ENCODE measurements at places on chromosomes 6 and 20.

GRCh38 chr6:106359959-106360409 is 533 bp upstream of the CRYBG1 start:
- DNase-seq, result no peak

- DNase-seq, result no peak
Measured at GRCh38 chr6:109606359-109606758, 84.6 kb downstream of the AK9 start.

DNA sequence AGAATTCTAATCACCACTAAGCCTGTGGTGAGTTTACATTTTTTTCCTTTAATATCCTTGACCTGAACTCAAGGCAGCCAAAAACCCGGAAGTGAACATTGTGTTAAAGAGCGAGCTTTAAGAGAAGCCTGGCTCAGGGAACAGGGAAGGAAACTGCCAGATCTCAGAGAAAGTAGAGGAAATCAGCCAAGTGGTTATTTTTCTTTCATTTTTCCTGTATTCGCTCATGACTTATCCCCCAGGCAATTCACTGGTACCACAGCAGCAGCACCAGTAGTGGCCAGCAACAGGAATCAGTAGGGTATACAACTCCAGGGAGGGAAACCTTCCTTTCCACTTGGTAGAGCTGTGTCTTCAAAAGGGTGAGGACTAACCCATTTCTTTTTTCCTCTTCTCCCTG is 89.6 kb upstream of the HMGCLL1 start:
- DNase-seq, result peak; percentile 60

DNA sequence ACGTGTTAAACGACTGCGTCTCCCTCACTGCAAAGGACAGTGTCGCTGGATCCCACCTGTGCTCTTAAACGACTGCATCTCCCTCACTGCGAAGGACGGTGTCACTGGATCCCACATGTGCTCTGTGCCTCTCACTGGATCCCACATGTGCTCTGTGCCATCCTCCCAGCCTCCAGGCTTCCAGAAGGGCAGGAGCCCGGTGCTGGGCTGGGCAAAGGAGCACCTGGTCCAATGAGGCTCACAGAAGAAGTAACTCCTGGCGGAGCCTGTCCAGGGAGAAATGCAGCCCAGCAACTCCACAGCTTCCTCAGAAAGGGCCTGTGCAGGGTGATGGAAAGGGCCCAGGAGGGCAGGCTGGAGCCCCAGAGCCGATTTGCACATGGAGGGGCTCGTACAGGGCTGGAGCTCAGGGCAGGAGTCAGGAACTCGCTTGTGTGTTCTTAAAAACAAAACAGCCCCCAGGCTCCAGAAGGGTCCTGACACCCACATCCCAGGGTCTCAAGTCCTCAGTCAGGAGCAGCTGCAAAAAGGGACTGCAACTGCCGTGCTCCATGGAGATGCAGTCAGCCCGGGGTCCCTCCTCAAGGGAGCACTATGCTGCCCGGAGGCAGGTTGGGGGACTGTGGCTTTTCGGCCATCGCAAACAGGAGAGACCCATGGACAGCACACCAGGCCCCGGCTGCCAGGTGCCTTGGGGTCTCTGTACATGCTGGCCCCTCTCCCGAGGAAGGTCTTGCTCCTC is 52.7 kb downstream of the DLL1 start:
- DNase-seq, result no peak

GRCh38 chr20:47576516-47577033 is 74.9 kb downstream of the NCOA3 start:
- DNase-seq, result peak; percentile 91

DNA sequence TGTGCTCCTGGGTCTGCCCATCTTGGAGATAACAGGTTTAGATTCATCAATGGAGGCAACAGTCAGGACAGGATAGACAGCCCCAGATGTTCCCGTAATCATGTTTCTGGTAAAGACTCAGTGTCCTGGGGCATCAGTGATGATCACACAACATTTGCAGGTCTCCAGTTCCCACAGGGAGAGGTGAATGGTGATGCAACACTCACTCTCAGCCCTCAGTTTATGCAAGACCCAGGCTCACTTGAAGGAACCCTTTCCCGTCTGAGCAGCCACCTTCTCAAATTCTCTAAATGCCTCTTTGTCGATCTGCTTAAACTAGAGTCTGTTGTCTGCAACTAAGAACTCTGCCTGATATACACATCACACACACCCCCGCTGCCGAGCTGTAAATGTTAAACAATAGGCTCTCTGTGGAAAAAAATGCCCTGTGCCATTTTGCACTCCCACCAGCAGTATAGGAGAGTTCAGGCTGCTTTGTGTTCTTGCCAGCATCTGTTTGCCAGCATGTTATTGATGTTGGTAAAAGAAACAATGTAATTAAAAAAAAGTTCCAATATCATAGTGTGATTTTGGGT is 30.1 kb upstream of the SCP2D1 start:
- DNase-seq, result no peak

DNA sequence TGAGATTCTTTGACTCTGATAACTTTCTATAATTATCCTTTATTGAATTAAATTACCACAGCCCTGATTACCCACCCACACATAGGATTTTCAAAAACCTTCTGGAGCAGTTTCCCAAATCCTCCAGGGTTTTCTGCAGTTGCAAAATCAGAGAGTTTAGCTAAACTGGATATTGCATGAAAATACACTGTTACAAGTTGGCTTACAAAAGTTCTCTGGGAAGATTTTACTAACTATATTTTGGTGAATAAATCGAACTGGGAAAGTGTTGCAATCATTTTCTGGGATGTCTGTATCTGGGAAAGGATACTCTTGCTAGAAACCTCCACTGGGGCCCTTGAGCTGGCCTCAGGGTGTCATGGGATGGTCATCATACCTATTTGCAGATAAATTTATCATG is 97.6 kb upstream of the STMND1 start:
- no peak for DNase-seq

GRCh38 chr6:22334778-22335177 is 37.9 kb upstream of the PRL start:
- no peak for DNase-seq

GRCh38 chr6:168452685-168453377 is 11.8 kb downstream of the SMOC2 start:
- no peak for DNase-seq

DNA sequence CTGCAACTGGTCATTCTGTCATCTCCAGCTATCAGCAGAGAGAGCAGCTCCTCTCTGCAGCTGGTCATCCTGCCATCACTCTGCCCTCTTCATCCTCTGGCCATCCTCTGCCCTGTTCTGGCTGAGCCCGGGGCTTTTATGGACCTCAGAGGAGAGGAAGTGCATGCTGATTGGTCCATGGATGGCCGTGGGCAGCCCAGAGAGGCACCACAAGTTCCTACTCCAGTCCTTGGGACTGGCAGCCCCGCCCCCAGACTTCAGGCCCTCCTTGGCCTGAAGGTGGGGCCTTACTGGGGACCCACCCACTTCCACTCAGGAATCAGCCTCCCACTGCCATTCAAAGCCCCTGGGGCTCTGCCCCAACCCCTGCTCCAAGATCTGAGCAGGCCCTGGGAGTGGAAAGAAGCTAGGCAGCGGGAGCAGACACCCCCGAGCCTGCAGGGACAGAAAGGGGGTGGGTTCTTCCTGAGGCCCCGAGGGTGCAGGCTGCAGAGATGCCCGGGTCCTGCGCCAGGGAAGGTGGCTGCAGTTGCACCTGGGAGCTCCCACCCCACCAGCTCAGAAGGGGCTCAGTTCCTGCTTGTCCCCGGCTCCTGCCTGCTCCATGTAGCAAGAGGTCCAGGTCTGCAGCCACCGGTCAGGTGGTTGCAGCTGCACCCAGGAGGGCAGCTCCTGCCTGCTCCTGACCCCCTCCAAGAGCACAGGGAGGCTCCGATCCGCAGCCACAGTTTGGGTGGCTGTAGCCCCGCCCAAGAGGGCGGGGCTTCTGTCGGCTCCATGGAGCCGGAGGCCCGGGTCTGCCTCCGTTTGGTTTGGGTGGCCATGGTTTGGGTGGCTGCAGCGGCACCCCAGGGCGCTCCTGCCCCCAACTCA is 34.1 kb upstream of the HMGA1 start:
- DNase-seq, result no peak

- no peak for DNase-seq
Measured at GRCh38 chr6:25065666-25066065, 129.9 kb upstream of the RIPOR2 start.

- no peak for DNase-seq
Measured at GRCh38 chr20:33176101-33176500, 8.1 kb downstream of the BPIFA2 start.

DNA sequence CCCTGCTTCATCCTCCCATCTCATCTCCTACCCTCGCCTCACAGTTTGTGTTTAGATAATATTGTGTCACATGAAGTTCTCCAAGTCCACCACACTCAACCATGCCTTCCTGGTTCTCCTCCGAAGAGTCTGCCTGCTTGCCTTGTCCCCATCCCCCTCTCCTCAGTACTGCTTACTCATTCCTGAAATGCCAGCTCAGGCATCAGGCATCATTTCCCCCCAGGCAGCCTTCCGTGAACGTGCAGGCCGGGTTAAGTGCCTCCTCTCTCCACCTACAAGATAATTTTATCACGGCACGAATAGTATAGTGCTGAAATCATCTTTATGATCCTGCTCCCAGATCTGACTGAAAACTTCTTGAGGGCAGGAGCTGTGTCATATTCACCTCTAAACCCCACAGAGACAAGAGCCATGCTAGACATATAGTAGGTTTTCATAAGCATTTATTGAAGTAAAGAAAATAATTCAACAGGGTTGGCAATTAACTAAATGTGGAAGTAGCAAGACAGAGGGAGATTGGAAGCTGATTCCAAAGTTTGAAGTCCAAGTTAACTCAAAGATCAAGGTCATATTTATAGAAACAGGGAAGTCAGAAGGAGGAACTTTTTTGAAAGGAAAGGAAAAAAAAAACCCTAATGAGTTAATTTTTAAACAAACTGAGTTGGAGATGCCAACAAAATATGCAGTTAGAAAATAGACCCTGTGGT is 48.7 kb upstream of the BMP2 start:
- peak; percentile 18 for DNase-seq

- no peak for DNase-seq
Measured at GRCh38 chr6:41572613-41573012, 26.4 kb downstream of the FOXP4 start.

GRCh38 chr20:39880890-39881289 is 808.1 kb downstream of the MAFB start:
- no peak for DNase-seq

GRCh38 chr20:19466206-19466928 is 253.9 kb downstream of the SLC24A3 start:
- DNase-seq, result no peak

DNA sequence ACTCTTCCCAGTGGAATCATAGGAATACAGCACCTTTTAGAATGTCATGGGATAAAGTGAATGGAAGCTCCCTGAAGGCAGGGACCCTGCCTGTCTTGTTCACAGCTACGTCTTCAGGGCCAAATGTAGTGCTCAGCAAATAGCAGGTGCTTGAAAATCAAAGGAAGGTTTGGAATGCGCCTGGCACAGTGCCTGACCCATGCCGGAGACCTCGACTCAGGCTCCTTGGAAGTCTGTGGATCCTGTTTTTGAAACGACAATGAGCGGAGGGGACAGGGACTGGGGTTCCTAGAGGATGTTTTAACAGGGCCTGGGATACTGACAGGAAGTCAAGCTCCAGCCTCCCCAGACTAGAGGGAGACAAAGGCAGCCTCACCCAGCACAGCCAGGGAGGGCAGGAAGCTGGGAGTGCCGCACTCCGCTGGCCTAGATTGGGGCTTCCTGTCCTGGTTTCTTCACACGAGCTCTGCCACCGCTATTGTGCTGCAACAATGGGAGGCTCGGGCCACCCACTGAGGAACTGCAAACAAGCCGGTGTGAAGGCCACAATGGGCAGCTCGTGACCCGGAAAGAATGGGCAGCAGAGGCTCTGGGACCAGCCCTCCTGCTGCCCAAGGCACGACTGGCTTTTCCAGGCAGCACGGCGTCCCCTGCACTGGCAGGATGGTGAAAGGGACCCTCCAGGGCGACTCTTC is 76.7 kb downstream of the PREX1 start:
- DNase-seq, result peak; percentile 7

DNA sequence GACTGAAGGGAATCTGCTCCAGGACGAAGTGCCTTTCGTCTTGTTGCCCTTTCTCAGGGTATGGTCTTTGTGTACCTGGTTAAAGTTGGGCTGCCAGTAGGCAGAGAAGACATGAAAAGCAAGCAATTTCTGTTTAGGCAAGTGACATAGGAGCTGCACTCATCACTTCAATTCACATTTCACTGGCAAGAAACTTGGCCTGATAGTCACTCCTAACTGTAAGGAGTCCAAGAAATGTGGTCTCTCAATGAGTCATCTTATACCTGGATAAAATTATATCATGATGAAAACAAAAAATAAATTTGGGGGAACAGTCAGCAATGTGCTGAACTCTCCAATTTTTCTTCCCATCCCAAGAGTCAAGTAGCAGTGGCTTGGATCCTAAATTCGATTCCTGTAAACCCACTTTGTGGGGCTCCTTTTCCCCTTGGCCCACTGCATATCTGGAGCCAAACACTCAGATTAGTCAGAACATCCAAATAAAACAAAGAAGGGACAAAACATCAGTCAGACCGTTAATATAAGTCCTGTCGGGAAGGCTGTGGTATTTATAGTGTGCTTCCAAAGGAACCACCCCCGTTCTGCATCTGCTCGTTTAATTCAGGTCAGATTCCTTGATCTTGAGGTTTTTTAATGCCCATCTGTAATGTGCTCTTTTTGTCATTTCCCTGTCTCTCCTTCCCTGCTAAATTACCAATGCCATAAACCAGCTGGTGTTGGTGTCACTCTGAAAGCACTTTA is 5.0 kb upstream of the GABRR1 start:
- DNase-seq, result peak; percentile 47

DNA sequence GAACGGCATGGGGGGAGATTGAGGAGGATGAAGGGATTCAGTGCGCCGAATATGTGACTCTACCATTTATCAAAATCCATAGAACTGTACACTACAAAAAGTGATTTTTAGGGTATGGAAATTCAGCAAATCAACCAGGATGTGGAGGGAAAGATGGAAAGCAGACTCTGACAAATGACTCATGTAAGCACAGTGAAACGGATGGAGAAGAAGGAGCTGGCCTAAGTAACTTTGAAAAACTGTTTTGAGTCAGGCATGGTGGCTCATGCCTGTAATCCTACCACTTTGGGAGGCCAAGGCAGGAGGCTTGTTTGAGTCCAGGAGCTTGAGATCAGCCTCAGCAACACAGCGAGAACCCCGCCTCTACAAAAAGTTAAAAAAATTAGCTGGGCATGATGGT is 39.2 kb downstream of the MUC22 start:
- peak; percentile 22 for DNase-seq

DNA sequence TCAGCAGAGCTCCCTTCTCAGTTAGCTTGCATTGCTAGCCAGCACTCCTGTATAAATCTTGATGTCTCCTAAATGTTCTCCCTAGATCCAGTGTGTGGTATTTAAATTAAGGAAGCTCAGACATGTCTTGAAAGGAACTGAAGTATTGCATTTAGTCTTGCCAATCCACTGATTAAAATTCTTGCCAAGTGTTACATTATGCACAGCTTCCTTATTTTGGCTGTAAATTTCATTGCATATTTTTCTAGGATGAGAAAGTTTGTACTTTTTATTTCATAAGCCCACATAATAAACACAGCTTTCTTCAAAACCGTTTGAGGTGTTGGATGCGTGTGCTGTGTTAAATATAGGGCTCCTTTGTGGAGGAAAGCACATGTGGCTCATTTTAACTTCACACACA is 329.8 kb upstream of the FLRT3 start:
- no peak for DNase-seq

GRCh38 chr6:35596448-35597442 is 84.0 kb upstream of the TULP1 start:
- peak; percentile 93 for DNase-seq

Data from iris pigment epithelial cell (primary cell).